ENCODE measurements at places on chromosomes 16 and 17. TPM values are rescaled to one million over a fixed set of nuclear protein-coding genes. Genes with fewer than 3 reads are reported as not detected.

GRCh38 chr16:11033629-11034420 lies 89.5 kb downstream of the CLEC16A start:
- DNase-seq: no peak

DNA sequence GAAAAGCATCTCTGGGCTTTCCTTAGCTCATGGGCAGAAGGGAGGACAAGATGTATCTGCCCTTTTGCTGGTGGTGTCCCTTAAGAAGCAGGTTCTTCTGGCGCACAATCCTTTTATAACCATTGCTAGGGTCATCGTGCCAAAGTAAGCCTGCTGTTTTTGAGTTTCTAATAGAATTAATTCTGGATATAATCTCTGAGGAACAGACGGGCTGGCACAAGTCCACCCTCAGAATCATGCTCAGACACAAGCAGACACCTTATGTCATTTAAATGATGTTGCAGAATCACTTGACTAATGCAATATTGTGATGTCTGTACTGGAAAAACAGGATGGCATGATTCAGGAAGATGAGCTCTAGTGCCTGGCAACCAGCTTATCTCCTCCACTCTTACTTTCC lies 18.8 kb upstream of the MMD start:
- DNase-seq: no peak

DNA sequence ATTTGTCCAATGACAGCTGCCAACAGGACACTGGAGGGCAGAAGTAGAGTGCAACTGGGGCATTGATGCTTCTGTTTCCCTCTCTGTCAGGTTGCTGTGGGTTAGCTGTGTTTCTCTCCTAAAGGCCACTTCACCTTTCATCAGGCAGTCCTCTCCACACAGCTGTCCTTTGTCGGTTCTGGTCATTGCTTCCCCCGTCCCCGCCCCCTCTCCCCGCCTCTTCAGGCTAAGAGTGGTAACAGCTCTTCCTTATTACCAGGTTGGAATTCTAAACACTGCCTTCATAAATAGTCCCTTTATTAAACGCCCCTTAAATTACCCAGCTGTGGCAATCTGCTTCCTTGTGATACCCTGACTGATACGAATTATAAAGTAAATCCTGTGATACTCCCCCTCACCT lies 31.8 kb upstream of the NSRP1 start:
- DNase-seq: no peak

The UMOD gene
- not detected for total RNA-seq

The ZNF598 gene
- total RNA-seq: 50.5 TPM
